ENCODE measurements at places on chromosomes 5 and 9.
A peak's percentile ranks its signal among the peaks of the same experiment; 100 is the strongest.

DNA sequence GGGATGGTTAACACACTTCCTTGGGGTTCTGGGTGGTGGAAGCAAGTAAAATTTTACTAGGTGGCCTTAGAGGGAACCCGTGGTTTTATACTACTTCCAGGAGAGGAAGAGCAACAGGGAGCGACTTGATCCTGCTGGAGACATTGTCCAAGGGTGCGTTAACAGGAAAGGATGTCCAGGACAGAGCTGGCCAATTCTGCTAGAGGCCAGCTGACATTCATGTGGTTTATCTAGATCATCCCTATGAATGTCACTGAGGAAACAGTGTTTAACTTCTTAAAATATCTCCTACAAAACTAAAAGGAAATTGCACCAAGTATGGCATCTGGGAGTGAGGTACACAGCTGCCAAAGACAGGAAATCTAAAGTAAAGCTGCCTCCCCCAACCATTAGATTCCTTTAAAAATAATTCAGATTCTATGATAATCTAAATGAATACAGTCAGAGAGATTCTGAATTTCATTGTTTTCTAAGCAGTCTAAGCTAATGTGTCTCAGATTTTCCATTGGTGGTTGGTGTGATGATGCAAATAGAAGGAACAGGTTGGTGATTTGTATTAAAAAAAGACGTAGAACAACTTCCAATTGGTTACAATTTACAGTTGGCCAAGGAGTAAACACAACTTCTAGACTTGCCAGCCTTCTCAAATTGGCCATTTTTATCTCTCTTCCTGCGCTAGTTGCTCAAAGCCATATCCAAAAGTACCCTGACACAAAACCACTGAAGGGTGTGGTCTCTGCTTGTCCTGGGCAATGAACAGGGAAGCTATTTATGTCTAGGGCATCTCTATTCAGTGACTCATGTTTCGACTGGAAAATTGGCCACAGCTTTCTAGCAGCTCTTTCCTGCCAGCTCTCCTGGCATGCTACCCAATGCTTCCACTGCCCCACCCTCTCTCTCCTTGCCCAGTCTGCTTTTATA, 574.7 kb upstream of the MEF2C start:
- no peak for DNase-seq

DNA sequence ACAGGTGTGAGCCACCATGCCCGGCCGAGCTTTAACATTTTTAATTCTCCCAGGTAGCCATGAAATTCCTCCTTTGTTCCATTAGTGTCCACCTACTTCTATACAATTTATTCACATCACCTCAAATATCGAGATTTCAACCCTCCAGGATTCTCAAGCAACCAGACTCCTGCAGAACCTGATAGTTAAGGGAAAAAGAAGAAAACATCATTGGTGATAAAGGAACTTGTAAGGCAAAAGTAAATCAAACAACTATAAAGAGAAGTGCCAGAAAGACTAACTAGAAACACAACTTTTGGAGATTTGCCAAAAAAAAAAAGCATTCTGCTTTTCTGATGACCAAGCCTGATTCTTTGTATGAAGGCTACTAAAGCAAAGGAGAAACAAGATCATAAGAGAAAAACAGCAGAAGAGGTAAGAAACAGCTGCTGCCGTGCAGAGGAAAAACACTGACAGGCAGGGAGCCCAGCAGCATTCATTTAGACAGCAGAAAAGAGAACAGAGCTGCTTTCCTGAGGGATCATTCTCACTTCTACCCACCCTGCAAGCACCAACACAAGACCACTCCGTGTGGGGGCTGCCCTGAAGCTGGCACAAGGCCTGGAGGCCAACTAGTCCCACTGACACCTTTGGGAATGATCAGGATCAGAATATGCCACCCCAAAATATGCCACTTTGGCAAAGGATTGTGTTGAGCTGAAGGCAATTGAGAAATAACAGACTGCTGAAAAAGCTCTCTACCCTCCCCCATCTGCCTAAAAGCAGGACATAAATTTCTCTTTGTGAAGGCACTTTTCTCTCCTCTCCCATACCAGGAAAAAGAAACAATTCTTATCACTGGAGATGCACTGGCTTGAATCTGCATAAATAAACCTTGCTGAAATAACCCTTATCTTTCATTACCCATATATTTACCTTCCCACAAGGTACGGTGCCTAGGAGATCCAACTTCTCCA, 75.1 kb downstream of the ALDH7A1 start:
- peak; percentile 53 for DNase-seq

DNA sequence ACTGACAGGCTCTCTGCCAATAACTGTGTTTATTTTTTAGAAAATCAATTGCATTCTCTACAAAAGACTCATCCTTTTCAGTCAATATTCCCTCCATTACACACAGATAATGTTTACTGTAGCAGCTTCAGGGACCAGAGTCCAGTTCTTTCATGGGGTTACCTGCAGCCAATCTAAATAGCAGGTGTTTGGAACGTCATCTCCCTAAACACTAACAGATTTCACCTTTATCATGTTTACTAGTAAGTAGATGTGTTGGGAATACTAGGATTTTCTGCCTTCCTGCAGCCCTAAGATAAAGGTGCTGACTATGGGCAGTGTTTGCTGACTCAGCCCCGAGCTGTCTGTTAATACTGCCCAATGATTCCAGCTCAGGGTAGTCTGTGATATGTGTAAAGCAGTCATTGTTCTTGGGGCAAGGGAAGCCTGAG, 447.0 kb downstream of the KIF4B start:
- no peak for DNase-seq

- no peak for DNase-seq
Measured at GRCh38 chr9:90613502-90613901, 29.1 kb downstream of the DIRAS2 start.

DNA sequence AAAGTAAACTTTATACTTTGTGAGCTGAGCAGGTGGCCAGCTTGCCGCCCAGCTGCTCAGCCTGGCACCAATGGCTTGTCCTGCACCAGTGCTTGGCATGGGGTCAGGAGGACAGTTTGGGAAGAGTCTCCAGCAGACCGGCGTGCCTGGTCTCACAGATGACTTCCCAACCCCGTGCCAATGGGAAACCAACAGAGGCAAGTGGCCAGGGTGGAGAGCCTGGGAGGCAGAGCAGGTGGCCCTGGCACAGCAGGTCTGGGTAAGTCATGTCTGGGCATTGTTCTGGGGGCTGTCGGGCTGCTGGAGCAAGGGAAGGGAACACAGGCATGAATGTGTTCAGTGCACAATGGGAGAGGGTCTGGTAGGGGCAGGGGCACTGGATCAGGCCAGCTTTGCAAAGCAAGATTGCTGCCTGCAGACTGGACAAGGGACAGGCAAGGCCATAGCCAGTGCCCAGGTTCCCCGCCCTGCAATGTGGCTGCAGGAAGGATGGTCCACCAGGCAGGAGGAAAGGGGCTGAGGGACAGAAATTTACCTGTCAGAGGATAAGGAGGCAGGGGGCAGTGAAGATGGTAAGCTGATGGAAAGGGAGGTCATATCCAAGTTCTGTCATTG, 76.2 kb upstream of the ALDH1B1 start:
- peak; percentile 40 for DNase-seq

- DNase-seq, result no peak
Measured at GRCh38 chr5:131274326-131275063, 10.6 kb downstream of the CDC42SE2 start.

- DNase-seq, result no peak
Measured at GRCh38 chr5:178431063-178431781, 159.0 kb downstream of the COL23A1 start.

DNA sequence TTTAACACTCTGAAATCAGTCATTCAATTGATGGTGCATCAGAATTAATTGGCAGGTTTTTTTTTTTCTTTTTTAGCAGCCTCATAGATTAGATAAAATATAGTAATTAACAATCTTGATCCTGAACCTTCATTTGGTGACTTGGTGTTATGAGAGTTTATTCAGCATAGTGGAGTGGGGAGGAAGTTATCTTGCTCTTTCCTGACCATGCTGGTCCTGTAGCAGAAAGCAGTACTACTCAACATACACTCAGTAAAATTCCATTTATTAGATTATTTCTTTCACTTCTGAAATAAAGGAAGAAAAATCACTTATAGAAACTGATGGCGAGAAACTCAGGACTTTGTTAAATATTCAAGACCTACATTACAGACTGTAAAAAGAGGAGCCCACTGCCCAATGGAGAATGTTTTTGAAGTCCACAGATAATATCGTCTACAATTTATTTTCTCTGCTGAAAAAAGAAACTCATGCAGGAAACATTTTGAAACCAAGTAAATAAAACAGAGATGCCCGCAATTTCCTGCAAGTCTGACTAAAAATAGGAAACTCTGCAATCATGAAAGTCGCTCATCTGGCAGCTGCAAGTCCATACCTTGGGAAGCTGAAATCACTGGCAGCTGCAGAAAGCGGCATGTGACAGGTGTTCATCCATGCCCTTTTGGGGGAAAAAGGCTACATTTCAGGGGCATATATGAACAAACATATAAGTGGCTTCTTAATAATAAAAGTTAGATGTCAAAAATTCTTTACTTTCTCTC, 233.2 kb upstream of the RFX3 start:
- peak; percentile 42 for DNase-seq

DNA sequence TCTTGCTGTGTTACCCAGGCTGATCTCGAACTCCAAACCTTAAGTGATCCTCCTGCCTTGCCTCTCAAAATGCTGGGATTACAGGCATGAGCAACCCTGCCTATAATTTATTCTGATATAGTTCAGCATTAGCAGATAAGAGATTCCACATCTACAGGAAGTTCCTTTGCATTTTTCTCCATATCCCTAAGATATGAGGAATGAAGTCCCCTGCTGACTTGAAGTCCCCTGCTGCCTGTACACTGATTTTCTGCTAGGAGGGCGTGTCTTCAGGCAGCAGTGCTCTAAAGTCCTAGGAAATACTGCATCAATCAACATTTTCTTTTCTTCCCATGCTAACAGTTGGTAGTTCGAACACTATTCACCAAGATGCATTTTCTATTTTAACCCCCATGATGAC, 105.8 kb downstream of the ARHGAP26 start:
- no peak for DNase-seq

- DNase-seq, result peak; percentile 49
Measured at GRCh38 chr5:6712142-6712576, 1.1 kb upstream of the TENT4A start.

GRCh38 chr9:38443597-38443996, 19.3 kb upstream of the IGFBPL1 start:
- no peak for DNase-seq
